ENCODE measurements at places on chromosomes 5 and 9.
A peak's percentile ranks its signal among the peaks of the same experiment; 100 is the strongest.

DNA sequence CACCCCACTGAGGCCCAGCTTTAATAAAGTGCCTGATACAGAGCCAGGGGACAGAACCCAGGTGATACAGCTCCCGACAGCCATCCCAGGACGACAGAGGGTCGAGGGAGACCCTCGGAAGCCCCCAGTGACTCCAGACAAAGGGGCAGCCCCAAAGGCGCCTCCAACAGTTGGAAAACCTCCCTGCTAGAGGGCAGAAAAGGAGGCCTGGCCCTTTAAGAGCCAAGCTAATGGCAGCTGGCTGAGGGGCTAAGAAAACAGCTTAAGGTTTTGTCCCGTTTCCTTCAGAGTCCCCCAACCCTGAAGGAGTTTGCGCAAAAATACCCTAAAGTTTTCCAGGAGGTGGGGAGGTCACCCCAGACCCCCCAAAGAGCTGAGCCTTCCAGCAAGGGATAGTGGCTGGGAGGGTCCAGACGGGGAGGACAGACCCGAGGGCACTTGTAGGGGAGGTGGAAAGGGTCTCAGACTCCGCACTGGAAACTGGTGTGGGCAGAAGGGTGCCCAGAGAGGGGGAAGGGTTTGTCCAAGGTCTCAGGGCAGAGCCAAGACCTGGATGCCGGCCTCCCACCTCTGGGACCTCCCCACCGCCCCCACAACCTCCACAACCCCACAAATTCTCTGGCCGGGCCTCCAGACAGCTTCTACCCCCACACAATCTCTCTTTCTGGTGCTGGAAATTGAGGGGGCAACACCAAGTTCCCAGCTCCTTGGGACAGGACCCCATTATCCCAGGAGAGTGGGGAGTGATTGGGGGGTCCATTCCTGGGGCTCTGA is 8.2 kb upstream of the AK1 start:
- DNase-seq = no peak

- DNase-seq = no peak
Observed at GRCh38 chr5:61463596-61463995, 131.5 kb downstream of the ZSWIM6 start.

DNA sequence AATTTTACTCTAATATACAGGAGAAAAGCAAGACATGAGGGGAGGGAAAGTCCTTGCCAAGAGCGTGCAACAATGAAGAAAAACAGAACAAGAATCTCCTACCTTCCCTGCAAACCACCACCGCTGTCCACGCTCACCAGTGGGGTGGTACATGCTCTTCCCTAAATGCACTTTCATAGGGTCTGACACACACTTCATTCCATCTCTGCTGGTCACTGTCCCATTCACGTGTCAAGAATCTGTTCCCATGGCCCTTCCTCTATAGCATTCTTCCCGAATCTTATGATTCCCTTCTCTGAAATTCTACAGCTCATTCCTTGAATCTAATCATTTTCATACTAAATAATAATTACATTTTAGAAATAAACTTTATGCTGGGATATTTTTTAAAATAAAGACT is 11.4 kb upstream of the DNAH5 start:
- DNase-seq = no peak

- DNase-seq = no peak
Observed at GRCh38 chr9:101758304-101758930, 20.0 kb upstream of the GRIN3A start.

GRCh38 chr9:70579686-70580085 is 165.2 kb upstream of the KLF9 start:
- no peak for DNase-seq

DNA sequence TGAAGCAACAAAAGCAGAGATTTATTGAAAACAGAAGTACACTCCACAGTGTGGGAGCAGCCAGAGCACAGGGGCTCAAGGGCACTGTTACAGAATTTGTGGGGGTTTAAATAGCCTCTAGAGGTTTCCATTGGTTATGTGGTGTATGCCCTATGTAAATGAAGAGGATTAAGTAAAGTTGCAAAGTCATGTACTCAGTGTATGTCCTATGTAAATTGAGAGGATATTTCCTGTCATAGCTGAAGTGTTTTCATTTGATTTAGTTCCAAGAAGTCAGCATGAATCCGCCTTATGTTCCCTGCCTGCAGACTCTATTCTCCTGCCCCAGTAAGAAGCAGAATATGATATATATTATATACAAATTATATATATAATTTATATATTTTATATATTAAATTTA is 966.0 kb upstream of the COX7C start:
- DNase-seq = no peak

- DNase-seq = no peak
Observed at GRCh38 chr5:132658381-132659302, 669 bp downstream of the IL13 start.

GRCh38 chr9:123349691-123350480 is 6.1 kb upstream of the CRB2 start:
- DNase-seq = peak; percentile 54

GRCh38 chr5:116709082-116709481 is 134.5 kb upstream of the SEMA6A start:
- no peak for DNase-seq

DNA sequence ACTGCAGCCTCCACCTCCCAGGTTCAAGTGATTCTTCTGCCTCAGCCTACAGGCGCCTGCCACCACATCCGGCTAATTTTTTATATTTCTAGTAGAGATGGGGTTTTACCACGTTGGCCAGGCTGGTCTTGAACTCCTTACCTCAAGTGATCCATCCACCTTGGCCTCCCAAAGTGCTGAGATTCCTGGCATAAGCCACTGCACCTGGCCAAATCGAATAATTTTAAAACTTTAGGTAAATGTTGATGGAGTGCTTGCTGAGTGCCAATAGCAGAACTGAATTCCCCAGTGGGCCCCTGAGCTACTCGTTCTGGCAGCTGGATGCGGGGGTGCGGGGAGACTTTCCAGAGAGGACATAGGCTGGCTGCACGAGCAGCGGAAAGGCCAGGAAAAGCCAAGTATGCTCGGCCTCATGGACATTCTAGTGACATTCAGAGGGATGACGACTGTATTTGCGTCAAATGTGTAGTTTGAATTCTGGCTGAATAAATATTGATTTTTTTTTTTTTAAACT is 16.8 kb downstream of the TRAF2 start:
- no peak for DNase-seq

GRCh38 chr5:52945040-52945439 is 44.1 kb upstream of the ITGA2 start:
- no peak for DNase-seq

DNA sequence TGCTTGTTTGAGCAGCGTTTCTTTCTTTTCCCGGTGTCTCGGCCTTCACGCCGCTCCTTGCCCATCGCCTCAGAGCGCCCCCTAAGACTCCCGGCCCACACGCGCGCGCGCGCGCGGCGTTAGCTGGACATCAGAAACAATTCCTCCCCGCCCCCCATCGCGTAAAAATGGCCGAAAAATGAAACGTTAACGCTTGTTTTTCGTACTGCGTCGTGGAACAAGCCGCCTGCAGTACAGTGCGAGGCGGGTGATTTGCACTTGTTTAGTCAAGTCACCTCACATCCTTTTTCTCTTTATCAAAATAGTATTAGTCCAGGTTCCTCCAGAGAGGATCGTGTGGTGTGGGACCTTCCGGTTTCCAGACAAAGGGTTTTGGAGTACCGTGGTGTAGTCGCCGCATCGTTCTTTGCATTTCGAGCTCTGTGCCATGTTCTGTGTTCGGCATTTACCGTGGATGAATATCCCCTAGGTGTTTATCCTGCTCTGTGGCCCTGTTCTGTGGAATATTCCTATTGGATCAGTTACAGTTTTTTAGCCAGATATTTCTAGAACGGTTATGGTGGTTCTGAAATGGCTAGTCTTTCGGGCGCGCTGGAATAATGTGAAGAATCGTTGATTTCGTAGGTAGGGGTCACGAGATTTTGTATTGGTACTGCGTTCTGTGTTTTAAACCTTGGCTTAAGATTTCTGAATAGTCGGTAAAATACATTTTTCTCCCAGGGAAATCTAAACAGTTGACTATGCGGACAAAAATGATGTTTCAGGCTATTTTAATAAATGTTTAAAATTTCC is 1.0 kb downstream of the MATR3 start:
- DNase-seq = peak; percentile 73

- DNase-seq = no peak
Observed at GRCh38 chr5:102867992-102868662, 113.0 kb downstream of the PAM start.

DNA sequence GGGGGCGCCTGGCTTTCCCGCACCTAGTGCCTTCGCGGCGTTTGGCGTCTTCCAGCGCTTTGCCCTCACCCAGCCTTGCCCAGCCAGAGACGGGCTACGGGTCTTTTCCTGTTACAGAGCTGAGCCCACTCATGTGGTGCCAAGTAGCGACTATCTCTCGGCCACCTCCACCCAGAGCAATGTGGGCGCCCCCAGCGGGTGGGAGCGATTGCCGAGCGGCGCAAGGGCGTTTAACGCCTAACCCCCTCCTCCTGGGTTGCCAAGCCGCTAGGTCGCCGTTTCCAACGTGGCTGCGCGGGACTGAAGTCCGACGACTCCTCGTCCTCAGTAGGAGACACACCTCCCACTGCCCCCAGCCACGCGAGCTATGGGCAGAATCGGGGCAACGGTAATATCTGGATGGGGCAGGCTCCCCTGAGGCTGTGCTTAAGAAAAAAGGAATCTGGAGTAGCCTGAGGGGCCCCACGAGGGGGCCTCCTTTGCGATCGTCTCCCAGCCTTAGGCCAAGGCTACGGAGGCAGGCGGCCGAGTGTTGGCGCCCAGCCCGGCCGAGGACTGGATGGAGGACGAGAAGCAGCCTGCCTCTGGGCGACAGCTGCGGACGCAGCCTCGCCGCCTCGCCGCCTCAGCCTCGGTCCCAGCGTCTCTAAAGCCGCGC is 5.8 kb downstream of the TLX3 start:
- no peak for DNase-seq

DNA sequence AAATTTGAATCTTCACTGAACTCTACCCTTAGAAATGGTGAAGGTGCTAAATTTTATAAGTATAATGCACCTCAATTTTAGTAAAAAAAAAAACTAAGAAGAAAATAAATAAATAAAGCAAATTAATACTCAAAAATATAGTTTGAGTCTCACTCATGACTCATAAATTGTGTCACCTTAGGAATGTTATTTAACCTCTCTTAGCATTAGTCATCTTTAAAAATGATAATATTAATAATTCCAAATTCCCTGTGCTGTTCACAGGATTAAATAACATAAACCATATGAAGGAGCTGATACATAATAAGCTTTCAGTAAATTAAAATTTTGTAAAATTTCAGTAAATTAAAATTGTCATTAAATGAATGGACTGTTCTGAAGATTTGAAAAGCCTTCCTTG is 339.8 kb upstream of the RGMB start:
- no peak for DNase-seq

GRCh38 chr9:121863955-121864354 is 212.5 kb downstream of the DAB2IP start:
- DNase-seq = no peak

DNA sequence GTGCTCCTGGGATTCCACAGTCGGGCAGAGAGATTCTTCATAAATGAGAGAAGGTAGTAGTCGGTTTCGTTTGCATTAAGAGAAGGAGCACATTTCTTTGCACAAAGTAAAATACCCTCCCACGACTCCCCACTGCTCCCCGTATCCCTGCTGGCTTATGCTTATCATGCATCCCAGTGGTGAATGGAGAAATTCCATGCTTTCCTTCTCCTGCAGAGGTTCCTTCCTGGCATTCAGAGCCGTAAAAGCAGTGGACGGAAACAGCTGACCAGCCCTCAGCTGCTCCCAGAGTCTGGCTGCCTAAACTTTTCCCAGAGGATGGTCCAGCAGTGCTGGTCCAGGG is 93.1 kb downstream of the C9orf152 start:
- no peak for DNase-seq

DNA sequence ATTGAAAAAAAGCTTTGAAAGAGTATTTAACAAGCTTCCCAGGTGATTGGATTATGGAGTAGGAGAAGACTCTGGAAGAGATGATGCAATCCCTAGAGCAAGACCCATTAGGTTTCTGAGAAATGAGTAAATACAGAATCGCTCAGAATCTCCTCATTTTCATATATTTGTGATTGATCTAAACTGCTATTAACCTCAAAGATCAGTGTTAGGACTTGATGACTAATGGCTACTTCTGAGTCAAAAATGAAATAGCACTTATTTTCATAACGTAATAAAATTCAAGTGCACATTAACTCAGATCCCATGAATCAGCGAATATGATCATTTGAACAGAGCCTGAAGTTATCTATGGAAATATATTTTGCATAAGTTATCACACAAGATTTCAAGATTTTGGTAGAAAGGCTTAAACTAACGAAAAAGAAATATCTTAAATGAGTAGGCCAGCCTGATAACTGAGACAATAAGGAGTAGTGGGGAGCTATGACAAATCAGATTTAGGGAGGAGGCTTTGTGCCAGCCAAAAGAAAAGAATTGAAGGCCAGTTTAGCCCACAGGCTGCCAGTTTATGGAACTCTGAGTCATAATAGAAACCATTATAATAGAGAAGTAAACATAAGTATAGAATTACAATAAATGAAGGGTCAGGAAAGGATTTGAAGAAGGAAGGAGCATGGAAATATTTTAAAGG is 106.7 kb upstream of the OSMR start:
- no peak for DNase-seq

GRCh38 chr9:38185647-38186403 is 116.8 kb upstream of the SHB start:
- no peak for DNase-seq

- DNase-seq = no peak
Observed at GRCh38 chr5:98050583-98050982, 722.9 kb upstream of the RGMB start.

- DNase-seq = no peak
Observed at GRCh38 chr9:70403166-70403565, 11.3 kb downstream of the KLF9 start.

- no peak for DNase-seq
Observed at GRCh38 chr9:106911951-106912350, 49.0 kb downstream of the ZNF462 start.

GRCh38 chr5:150573216-150573615 is 65.3 kb downstream of the NDST1 start:
- no peak for DNase-seq

- no peak for DNase-seq
Observed at GRCh38 chr5:60184606-60185005, 291.1 kb upstream of the PDE4D start.

DNA sequence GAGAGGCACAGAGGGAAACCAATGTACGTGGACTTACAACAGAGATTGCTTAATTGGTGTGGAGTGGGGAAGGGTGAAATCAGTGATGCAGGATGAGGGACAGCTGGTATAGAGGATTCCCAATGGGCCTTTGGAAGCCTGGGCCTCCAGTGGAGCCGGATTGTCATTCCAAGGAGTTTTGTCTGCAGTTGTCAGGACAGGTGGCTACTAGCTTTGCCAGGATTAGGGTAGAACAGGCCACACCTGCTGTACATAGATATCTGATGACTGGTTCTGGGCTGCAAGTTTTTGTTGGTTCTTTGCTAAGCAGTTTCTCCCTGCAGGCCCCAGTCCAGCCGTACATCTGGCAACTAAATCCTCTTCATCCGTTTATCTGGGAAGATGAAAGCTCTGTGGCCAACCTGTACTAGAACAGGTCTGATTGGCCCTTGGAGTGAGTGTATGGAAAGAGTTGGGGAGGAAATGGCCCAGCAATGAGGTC is 4.2 kb downstream of the SKP2 start:
- DNase-seq = no peak

- no peak for DNase-seq
Observed at GRCh38 chr9:20564650-20565049, 57.6 kb downstream of the MLLT3 start.

- DNase-seq = no peak
Observed at GRCh38 chr9:6512085-6512657, 99.2 kb downstream of the UHRF2 start.

GRCh38 chr9:133369933-133370332 is 5.9 kb downstream of the SURF4 start:
- DNase-seq = no peak

All from prostate gland (tissue), 2 donors.